ENCODE measurements at places on chromosomes 4 and X.

- no peak for DNase-seq
These were observed 58.5 kb downstream of the STARD8 start for GRCh38 chrX:68705986-68706385.

DNA sequence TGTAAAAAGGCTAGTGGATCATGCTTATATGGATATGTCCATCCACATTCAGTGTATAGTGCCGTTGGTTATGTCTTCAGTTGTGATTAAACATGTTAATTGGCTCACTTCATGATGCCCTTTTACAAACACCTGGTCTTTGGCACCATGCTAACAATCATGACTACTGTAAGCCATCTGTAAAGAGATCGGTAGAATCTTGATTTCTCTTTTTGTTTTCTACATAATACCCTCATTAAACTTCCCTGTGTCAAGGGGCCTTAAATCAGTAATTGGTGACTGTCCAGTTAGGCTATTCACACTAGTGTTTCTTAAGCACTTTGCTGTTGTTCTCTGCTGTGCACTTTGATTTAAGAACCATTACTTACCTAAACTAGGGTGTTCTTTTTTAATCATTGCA, 475.2 kb downstream of the RPA4 start:
- no peak for DNase-seq

DNA sequence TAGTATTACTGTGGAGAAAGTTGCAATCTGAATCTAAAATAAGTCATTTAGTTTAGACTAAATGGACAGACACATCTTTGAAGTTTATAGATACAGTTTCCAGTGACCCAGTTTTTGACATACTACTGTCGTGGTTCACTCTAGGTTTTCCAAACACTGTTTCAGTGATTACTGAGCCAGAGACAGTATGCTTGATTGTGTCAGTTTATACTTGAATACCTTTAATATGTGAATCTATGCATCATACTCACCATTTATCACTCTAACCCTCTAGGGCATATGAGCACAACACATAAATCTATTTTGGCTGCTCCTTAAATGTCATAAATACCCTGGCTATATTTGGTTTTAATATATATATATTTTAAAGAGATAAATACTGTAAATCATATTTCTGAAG, 173.5 kb downstream of the GRID2 start:
- no peak for DNase-seq

DNA sequence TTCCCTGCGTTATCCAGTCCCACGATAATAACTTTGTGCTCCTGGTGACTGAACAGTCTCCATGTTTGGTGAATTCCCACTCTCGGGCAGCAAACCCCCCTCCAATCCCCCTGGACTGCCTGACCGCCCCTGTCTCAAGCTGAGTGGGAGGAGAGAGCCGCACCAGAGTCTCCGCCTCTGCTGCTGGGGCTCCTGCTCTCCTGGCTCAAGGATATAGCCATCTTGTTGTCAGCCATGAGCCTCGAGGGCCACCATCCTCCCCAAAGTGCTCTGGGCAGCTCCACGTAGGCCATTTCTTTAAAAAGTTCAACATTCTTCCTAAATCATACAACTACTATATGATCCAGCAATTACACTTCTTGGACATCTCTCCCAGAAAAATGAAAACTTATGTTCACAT, 49.3 kb upstream of the PGRMC1 start:
- no peak for DNase-seq

DNA sequence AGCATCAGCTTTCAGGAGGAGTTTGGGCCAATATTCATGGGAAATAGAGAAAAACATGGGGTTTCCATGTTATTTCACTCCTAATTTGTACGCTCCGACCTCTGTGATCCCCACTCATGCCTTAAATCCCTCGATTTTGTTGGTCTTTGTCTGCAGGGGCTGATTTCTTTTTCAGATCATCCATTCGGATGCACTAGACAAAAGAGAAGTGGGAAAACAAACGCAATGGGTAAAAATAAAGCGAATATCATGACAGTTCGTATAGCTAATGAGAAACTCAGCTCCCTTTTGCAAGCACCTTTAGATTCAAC, 139.1 kb upstream of the PLAC1 start:
- DNase-seq: no peak
